Left lung (tissue), 14 donors: ENCODE measurements at places on chromosomes 12 and 14. TPM values are rescaled to one million over a fixed set of nuclear protein-coding genes. Genes with fewer than 3 reads are reported as not detected.

DNA sequence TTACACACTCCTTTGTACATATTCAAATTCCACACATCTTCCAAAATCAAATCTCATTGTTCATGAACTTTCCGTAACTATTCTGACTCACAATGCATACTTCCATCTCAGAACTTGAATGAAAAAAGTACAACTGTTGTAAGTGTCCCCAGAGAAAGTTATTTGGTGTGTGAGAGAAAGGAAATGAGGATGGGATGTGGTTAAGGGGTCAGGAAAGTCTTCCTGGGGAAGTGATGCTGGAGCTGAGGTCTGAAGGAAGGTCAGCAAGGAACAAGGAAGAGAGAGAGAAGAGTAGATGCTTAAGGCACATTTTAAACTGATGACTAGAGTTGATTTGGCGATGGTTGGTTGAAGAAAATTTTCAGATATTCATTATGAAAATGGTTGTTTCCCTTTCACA, 340.0 kb upstream of the STXBP6 start:
- DNase-seq = no peak

GRCh38 chr12:6084261-6084968, 40.1 kb downstream of the VWF start:
- DNase-seq = no peak

DNA sequence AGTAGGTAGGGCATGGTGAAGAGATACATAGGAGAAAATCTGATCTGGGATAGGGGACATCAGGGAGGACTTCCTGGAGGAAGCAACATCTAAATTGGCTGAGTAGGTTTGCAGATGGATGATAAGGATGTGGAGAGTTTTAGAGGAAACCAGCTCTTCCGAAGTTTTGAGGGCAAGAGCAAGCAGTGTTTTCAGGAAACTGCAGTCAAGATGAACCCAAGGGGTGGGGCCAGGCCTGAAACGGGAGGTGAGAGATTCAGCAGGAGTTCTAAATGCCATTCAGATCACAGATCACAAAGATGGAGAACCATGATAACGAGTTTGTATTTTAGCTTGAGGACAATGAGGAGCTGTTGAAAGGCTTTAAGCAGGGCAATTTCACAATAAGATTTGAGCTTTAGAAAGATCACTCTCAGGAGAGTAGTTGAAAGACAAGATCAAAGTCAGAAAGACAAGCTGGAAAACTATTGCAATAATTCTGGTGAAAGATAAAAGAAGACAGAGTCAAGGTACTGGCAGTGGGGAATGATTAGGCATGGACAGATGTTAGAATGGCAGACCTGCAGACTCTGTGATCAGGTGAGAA, 70.1 kb upstream of the PLXNC1 start:
- DNase-seq = no peak

DNA sequence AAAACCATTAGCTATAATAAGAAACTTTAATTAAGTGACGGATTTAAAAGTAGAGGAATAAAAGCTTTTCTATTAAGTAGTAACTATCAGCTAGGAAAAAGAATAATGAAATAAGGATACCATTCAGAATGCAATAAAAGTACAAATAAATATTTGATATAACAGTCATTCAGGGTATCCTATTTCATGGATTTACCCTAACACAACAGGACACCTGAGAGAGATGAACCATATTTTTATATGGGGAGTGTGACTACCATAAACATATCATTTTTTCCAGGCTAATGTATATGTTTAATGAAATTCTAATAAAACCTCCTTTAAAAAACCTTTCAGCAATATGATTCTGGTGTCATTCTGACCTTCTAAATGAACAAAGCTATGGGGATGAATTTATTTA, 393.8 kb downstream of the SNAPC1 start:
- no peak for DNase-seq

GRCh38 chr12:132837693-132838409, 9.2 kb upstream of the GOLGA3 start:
- DNase-seq = no peak

DNA sequence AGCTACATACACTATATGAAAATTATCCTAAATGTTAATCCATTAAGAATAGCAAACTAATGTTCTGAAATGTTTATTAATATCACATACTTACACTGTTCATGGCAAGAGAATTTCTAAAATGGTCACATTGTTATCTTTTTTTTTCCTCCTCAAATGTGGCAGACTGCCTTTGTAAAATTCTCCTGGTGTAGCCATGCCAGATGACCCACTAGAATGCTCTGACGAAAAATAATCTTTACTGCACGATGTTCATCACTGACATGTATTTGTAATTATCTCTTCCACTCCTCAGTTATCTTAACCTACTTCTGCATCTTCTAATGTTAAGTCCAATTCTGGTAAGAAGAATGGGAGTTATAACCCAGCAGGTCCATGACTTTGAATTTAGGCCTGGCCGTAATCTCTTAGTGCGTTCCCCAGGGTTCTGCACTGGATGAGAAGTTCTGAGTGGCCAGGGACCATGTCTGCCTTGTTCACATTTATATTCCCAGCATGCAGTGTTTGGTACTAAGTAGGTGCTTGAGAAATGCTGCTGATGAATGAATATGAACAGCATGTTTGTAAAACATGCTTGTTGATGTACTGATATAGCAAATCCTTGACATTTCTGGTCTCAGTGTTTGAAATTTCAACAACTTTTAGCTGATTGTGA, 46.7 kb downstream of the NOPCHAP1 start:
- no peak for DNase-seq

- no peak for DNase-seq
These were observed 12.4 kb downstream of the TTLL5 start for GRCh38 chr14:75673345-75674035.

- no peak for DNase-seq
These were observed 17.9 kb downstream of the SIVA1 start for GRCh38 chr14:104770851-104771272.

DNA sequence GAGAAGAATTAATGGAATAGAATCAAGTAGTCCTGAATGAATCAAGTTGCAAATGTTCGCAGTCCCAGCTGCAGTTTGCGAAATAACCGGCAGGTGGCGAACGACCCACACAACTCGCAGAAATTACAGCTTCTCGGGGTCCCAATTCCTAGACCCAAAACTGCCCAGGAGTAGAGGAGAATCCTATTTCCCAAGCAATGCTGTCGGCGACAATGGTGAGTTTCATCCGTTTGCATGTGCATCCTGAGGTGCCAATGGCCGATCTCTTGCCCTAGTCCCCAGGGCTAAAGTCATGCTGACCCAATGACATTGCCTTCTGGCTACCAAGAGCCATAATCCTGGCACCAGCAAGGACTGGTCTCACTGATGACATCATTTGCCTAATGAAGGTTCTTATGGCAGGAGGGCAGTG, 8.5 kb upstream of the ASCL1 start:
- no peak for DNase-seq

DNA sequence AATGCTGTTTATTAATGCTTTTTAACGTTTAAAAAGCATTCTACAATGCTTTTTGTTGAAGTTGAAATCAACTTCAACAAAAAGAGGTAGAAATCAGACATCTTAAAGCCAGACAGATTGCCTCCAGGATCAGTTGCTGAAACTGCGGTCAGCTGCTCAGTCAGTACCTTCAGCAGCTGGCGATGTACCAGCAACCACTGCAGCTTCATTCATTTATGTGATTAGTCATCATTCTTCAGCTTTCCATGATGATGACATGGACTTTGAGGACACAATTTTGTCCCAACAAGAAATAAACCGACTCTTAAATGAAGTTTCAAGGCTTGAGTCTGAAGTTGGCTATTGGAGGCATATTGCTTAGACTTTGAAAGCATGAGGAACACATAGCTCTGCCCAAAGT, 31.5 kb upstream of the NUAK1 start:
- no peak for DNase-seq

DNA sequence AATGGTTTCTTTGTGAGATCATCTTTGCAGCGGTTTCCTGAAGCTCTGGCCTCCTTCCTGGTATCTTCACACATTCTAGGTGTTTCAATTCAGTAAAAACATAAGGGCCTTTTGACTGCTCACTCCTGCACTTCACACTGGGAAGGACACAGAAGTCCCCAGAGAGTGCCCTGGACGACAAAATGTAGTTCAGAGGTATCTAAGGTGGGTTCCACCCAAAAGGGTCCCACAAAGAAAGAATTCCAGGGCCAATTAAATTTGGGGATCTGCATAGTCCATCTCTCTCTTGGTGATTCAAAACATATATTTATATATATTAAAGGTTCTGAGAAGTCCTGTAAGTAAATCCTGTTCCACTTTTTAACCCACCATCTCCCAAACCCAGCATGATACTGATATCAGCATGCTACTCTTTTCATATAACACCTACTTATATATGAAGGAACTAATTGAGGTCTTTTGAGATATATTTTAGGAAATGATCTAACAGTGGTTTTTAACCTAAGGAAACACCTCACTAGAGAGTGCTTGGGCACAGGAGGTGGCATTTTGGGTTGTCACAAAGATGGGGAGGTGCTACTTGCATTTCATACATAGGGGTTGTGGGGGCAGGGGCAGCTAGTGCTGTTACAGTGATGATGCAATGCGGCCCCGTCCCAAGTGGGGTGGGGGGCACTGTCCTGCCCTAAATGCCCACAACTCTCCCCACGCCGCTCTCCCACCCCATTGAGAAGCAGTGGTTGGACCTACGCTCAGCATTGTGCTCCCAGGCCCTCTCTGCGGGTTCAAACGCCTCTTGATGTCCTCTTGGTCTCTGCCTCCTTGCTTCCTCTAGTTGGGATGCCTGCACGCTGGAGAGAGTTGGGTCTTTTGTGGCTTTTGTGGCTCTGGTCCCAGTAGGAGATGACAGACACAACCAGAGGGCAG, 109.4 kb downstream of the ARF6 start:
- no peak for DNase-seq

- no peak for DNase-seq
These were observed 334.0 kb downstream of the NUAK1 start for GRCh38 chr12:105804591-105805265.

- DNase-seq = no peak
These were observed 1.4 kb downstream of the MEG3 start for GRCh38 chr14:100827101-100828021.

DNA sequence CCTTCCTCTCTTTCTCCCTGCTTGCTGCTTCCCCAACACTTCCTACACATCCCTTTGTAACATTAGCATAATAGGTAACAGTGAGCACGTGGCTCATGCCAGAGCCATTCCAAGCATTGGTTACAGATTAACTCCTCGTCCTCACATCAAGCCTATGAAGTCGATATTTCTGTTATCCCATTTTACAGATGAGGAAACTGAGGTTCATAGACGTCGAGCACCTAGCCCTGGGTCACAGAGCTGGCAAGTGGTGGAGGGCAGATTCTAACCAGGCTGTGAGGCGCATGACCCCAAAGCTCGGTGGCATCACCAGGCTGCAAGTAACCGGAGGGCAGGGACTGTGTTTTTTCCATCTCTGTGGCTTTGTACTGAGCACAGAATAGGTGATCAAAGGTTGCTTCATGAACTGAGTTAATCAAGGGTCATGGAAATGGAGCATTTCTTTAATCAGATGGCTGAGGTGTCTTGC, 5.7 kb upstream of the SERPINA1 start:
- no peak for DNase-seq

GRCh38 chr12:47033081-47033480, 46.3 kb upstream of the PCED1B start:
- no peak for DNase-seq

GRCh38 chr14:48747561-48748089, 838.6 kb downstream of the RPS29 start:
- no peak for DNase-seq

- no peak for DNase-seq
These were observed 294.3 kb downstream of the ALG10B start for GRCh38 chr12:38610808-38611350.

GRCh38 chr12:6225630-6226001, 25.4 kb downstream of the CD9 start:
- no peak for DNase-seq

GRCh38 chr14:105069871-105070759, 4.9 kb upstream of the GPR132 start:
- peak; percentile 82 for DNase-seq

GRCh38 chr12:91722072-91722471, 423.6 kb downstream of the BTG1 start:
- no peak for DNase-seq

GRCh38 chr12:19547271-19547671, 108.0 kb downstream of the AEBP2 start:
- DNase-seq = no peak

DNA sequence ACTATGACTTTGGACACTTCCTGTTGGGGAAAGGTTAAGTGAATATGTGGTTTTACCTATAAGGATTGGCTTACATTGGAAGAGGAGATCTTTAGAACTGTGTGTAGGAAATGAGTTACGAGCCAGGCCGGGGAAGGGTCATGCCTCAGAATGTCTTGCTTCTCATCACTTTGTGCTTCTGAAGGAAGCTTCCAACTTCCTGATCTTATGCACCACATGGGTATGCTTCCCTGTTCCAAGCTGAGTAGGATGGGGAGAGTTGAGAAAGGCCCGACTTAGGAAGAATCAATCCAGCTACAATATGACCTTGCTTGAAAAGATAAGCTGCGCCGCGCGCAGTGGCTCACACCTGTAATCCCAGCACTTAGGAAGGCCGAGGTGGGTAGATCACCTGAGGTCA, 59.9 kb downstream of the STXBP6 start:
- DNase-seq = no peak

GRCh38 chr14:74960736-74961135, 5.3 kb upstream of the PGF start:
- no peak for DNase-seq

GRCh38 chr12:112456029-112456428, 37.3 kb downstream of the PTPN11 start:
- DNase-seq = no peak

DNA sequence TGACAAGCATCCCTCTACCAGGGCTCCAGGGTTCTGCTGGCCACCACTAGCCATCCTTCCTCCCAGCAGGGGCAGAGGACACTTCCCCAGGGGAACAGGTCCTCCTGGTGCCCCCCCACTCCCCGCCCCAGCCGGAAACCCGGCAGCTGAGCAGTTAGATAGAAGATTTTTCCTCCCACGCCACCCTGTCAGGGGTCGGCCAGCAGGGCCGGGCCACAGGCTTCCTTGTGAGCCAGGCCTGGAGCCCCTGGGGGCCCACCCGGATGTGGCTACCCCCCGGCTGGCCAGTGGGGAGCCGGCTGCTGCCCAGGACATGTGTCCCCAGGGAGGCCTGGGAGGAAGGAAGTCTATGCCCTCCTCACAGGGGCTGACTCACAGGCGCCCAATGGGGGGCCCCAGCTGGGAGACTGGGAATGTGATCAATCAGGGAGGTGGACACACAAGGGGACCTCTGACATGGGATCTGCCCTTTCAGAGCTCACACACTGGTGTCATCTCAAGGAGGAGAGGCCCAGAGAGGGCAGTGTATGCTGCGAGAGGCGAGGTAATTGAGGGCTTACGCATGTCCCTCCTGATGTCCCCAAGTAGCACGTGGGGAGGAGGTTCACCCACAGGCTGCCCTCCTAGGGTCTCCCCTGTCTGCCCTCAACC, 4.2 kb downstream of the SH2B3 start:
- DNase-seq = no peak

Gene FAM90A1
- 0.39 TPM for total RNA-seq

Gene ZNF891
- total RNA-seq = 1.6 TPM

Gene CMKLR1
- total RNA-seq = 31.2 TPM

Gene LTBR
- 153 TPM for total RNA-seq

Gene KRT7
- total RNA-seq = 1,968 TPM

Gene A2M
- 2,660 TPM for total RNA-seq

Gene PLEKHD1
- 0.16 TPM for total RNA-seq

Gene SERPINA5
- total RNA-seq = 1.1 TPM

Gene LRRIQ1
- 1.6 TPM for total RNA-seq
